Stimulated activated CD4-positive, alpha-beta T cell treated with anti-CD3 and anti-CD28 coated beads, Interleukin-1b, Interleukin-23, amount 100 ng/mL, for 48 hours (primary cell): ENCODE measurements at places on chromosomes 1 and 21.

DNA sequence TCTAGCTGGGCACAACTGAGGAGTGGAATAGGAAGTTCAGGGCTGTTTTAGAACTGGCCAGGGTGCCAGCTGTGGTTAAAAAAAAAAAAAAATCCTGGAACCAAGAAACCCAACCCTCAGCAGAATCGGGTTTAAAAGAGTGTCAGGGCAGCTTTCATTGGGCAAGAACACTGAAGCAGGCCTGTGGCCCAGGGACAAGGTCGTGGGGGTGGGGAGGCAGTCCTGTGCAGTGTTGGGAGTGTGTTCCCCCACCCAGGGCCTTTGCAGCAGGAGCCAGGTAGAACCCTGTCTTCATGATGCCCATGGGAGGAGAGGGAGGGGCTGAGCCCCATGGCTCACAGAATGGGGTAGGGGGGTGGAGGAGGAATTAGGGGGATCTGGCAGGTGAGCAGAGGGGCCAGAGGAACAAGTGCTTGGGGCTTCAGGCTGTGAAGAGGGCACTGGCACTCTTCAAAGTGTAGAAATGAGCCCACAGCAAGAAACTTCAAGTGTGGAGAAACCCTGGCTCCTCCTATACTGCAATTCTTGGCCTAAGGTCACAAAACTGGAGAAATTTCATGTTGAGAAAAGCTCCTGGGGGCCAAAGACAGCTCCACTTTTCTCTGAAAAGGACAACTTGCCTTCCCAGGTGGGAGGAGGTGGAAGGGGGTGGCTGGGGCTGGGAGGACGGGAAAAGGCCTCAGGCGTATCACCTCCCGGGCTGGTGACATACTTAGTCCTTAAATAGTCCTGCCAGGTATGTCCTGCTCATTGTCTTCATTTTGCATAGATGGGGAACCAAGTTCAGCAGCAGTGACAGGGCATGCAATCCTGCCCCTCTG, 39.3 kb downstream of the KIAA1614 start:
- DNase-seq = no peak

GRCh38 chr1:31570906-31571305, 5.4 kb upstream of the TINAGL1 start:
- DNase-seq = no peak

DNA sequence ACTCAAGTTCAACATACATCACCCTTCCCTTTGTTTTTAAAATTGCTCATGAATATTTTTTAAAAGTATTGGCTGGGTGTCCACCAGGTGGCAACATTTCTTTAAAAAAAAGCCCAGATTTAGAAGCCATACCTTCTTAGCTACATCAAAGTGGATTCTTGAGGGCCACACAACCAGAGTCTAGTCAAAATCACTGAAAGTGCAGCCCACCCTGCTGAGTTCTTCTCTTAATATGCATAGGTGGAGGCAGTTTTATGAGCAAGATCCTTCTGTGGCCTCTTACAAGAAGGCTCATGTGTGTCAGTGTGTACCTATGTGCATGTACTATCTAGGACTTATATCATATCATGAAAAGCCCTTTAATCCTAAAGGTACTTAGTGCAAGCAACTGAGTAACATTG, 16.9 kb upstream of the GNG12 start:
- DNase-seq = no peak

- no peak for DNase-seq
These were observed 14.0 kb upstream of the SAMSN1 start for GRCh38 chr21:14560139-14560538.

- DNase-seq = no peak
These were observed 51.0 kb downstream of the COL18A1 start for GRCh38 chr21:45455674-45456583.

DNA sequence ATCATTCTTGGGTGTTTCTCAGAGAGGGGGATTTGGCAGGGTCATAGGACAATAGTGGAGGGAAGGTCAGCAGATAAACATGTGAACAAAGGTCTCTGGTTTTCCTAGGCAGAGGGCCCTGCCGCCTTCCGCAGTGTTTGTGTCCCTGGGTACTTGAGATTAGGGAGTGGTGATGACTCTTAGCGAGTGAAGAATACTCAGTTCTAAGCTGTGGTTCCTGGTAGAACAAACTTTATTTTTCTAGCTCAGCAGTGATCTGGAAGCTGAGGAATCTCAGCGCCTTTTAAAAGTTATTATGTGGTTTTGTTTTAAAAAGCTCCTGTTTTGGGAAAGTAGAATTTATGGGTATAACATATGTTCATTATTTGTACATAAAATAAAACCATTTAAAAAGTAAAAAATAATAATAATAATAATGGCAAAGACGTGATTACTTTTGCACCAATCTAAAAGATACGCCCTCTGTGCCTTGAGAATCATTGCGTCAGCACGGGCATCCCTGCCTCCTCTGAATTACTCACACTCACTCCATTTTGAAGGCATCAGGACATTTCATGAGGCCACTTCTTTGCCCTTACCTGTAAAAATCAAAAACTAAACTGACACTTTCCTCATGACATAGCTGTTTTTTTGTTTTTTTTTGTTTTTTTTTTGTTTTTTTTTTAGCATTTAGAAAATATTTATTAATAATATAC, 29.7 kb upstream of the TNFRSF1B start:
- no peak for DNase-seq

- DNase-seq = no peak
These were observed 24.4 kb downstream of the YTHDF2 start for GRCh38 chr1:28761189-28761588.

GRCh38 chr1:226786550-226786949, 47.5 kb upstream of the ITPKB start:
- DNase-seq = no peak

GRCh38 chr1:179548666-179549367, 26.9 kb downstream of the NPHS2 start:
- no peak for DNase-seq

- no peak for DNase-seq
These were observed 56.1 kb downstream of the SMYD2 start for GRCh38 chr1:214337015-214337414.

DNA sequence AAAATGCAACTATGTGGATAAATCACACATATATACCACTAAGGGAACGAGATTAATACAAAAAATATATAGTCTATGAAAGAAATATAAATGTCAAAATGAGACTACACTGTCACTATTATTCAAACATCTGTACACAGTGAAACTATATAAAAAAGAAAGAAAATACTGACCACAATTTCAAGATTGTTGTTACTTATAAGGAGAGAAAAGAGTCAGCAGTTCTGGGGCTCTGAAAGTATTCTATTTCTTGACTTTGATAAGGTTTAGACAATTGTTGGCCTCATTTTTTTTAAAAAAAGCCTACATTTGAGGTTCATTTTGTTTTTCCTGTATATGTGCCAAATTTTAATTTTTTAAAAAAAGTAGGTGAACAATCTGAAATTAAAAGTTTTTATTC, 319.3 kb upstream of the CHRM3 start:
- DNase-seq = no peak

DNA sequence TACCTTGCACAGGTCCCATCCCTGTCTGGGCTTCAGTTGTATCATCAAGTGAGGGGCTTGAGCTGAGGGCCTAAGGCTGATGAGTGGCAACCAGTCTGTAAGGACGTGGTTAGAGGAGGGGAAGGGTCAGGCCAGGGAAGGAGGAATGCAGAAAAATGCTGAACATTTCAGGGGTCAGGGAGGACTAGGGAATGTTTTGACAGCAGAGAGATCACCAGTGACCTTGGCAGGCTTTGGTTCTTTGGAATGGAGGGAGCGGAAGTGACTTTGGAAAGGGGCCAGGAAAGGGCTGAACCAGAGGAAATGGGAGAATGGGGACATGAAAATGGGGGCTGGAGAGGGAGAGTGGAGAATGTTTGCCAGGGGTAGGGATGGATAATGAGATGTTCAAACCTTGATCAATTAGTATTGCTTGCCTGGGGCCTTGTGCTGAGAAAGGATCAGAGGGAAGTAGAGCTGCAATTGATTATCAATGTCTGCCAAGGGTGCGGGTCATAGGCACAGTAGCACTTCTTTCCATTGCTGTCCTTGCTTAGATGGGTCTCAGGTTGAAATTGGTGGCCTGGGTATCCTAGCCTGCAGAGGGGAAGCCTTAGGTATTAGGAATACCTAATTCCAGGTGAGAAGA, 7.4 kb downstream of the LDLRAP1 start:
- DNase-seq = no peak

GRCh38 chr1:230262867-230263567, 163.1 kb downstream of the PGBD5 start:
- DNase-seq = no peak

GRCh38 chr21:33232291-33233034, 2.7 kb downstream of the IFNAR2 start:
- no peak for DNase-seq

- DNase-seq = no peak
These were observed 21.9 kb downstream of the MCOLN2 start for GRCh38 chr1:84975035-84975434.
